DMS79 (cell line): ENCODE measurements at places on chromosomes 12 and 14.

DNA sequence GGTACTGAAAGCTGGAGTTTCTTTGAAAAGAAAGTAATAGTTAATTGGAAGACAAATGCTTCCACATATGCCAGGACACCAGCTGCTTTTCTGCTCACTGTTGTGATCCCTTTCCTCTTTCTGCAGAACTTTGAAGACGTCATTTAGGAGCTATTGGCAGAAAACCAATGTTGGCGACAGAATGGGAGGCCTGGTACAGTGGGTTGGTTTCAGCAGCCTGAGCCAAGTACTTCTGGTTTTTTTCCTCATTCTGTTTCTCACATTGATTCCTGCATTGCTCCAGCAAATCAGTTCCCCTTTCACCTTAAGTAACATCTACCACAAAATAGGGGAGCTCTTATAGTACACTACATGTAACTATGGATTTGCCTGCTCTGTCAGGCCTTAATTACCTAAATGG lies 96.9 kb downstream of the FIGNL2 start:
- no peak for DNase-seq

DNA sequence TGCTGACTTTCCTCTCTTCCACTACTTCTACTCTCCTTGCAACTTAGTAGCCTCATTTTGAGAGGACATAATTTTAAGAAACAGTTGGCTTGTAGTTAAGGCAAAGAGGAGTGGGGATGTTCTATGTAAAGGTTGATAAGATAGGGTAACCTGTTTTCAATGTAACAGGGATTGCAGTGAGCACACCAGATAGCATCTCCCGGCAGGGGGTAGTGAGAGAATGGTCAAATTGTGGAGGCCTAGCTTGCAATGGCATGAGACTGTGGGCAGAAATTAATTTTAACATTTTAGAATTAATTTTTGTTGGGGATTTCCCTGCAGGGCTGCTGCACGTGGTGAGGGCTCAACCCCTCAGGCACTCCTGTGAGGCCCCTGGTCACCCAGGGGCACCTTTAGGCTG lies 41.4 kb downstream of the KLRG1 start:
- no peak for DNase-seq

GRCh38 chr12:129903956-129904829 lies at the start of gene TMEM132D:
TSS of gene TMEM132D (minus strand) at chr12:129904025.
- DNase-seq: no peak

- DNase-seq: no peak
Measured at GRCh38 chr12:50043854-50044253, 13.5 kb upstream of the ASIC1 start.

DNA sequence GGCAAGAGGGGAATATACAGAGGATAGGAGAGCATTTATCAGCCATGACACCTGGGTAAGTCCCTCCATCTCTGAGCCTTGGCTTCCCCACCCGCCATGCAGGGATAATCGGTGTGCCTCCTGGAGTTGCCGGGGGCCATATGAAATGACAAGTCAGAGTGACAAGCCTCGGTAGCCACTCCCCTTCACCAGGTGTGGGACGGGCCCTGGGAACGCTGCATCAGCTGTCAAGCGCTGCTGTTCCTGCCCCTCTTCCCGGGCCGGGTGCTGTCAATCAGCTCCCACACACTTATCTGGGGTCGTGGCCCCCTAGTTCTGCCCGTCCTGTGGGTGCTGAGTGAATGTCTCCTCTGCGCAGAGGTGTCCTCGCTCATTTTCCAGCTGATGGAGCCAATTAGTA lies 57.2 kb downstream of the MVK start:
- DNase-seq: no peak

GRCh38 chr12:120230326-120230973 lies 29.5 kb upstream of the RPLP0 start:
- DNase-seq: no peak

DNA sequence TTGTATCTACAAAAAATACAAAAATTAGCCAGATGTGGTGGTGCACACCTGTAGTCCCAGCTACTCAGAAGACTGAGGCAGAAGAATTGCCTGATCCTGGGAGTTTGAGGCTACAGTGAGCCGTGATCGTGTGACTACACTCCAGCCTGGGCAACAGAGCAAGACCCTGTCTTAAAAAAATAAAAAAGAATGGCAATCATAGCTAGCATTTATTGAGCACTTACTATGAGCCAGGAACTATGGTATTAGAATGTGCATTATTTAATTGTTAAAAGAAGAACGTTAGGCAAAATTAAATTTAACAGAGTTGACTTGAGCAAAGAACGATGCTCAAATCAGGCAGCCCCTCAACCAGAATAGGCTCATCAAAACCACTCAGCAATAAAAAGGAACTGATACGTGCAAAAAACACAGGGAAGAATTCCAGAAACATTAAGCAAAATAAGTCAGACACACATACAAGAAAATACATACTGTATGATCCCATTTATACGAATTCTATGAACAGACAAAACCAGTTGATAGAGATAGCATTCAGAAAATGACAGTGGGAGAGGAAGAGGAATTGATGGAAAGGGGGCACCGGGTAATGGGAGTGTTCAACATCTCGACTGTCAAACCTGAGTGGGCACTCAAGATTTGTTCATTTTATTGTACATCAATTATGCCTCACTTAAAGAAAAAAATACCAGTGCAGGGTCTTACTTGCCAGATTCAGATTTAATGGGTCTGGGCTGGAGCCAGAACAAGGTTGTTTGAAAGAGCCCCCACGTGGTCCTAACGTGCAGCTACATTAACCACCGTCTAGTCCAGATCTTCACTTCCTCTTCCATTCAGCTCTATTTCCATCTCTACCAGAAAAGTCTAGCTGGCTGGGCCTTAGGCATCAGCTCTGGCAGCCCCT lies 8.0 kb downstream of the SCNN1A start:
- peak; percentile 73 for DNase-seq

GRCh38 chr14:22870811-22871223 lies 723 bp upstream of the LRP10 start:
- DNase-seq: no peak

DNA sequence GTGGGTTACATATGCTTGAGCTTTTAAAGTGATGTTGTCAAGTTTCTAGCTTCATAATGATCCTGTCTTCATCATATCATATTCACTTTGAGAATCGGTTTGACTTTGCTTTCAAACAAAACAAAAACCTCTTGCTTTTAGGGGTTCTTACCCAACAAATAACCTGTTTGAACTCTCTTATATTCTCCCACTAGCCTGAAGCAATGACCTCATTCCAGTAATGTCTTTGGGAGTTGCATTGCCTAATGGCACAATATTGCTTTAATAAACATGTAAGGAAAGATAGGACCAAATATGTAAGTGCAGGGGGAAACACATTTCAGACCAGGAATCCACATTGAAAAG lies 27.7 kb downstream of the WBP11 start:
- DNase-seq: no peak

DNA sequence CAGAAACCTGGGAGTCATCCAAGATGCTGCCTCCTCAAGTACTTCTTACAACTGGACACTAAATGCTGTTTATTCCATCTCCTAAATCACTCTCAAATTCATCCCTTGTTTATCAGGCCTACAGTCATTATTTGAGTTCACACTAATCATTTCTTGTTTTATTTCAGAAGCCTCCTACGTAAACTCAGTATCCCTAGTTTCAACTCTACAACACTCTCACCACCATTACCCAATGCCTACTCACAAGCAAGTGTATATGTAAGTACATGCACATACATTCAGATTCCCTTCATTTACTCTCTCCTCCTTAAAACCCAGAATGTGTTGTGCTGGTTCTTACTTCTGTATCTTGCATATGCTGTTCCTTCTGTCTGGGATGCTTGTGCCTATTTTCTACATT lies 43.0 kb downstream of the DDHD1 start:
- DNase-seq: no peak

GRCh38 chr12:88518863-88519403 lies 61.3 kb downstream of the KITLG start:
- no peak for DNase-seq

- no peak for DNase-seq
Measured at GRCh38 chr14:61191733-61192132, 89.4 kb downstream of the TMEM30B start.

DNA sequence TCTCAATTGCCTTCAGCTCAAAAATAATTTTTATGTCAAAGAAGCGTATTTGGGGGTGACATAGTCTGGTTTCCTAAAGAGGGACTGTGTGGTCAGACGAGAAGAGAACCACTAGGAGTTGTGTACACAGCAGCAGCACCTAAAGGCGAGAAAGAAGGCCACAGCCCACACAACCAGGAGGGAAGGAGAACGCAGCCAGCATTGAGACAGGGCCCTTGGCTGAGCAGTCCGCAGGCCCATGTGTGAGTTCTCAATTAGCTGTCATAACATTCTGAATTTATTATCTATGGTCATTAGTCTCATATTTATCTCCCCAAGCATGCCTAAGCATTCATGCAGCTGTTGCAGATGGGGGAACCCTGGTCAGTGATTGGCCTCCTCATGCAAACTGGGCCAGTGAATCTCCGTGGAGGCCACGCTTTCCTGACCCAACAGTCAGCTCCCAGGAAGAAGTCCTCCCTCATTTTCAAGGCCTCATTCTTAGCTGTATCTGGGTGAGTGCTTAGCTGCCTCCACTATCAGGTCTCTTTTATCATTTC lies 81.2 kb upstream of the ATF7IP start:
- DNase-seq: no peak

- DNase-seq: no peak
Measured at GRCh38 chr12:31507966-31508365, 83.0 kb downstream of the DENND5B start.

GRCh38 chr12:87930033-87930432 lies 99.2 kb downstream of the C12orf50 start:
- DNase-seq: no peak

- DNase-seq: no peak
Measured at GRCh38 chr14:74240794-74241651, 1.8 kb downstream of the VSX2 start.

DNA sequence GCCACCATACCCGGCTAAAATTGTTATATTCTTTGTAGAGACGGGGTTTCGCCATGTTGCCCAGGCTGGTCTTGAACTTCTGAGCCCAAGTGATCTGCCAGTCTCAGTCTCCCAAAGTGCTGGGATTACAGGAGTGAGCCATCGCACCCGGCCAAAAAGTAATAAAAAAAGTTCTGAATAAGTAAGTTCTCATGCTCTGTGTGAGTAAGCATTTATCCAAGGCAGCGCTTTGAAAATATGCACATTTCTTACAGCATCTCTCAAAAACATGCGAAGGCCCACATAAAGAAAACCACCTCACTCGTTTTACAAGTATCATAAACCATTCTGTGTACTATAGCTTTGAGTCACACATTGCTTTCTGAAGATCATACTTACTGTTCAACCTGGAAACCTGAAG lies 8.6 kb downstream of the GIT2 start:
- DNase-seq: no peak

- no peak for DNase-seq
Measured at GRCh38 chr12:124904306-124905098, 9.9 kb downstream of the UBC start.

GRCh38 chr12:1532375-1533165 lies 61.8 kb downstream of the FBXL14 start:
- DNase-seq: no peak

GRCh38 chr12:124684971-124685688 lies 117.7 kb upstream of the NCOR2 start:
- DNase-seq: no peak
